ENCODE measurements at places on chromosomes 2 and 18.
A peak's percentile ranks its signal among the peaks of the same experiment; 100 is the strongest.

- no peak for DNase-seq
These were observed 302.1 kb downstream of the LPIN1 start for GRCh38 chr2:12048550-12048949.

- DNase-seq: peak; percentile 43
These were observed 525.6 kb downstream of the MBD2 start for GRCh38 chr18:53698907-53699306.

GRCh38 chr2:168601741-168602140 lies 145.7 kb downstream of the CERS6 start:
- no peak for DNase-seq

DNA sequence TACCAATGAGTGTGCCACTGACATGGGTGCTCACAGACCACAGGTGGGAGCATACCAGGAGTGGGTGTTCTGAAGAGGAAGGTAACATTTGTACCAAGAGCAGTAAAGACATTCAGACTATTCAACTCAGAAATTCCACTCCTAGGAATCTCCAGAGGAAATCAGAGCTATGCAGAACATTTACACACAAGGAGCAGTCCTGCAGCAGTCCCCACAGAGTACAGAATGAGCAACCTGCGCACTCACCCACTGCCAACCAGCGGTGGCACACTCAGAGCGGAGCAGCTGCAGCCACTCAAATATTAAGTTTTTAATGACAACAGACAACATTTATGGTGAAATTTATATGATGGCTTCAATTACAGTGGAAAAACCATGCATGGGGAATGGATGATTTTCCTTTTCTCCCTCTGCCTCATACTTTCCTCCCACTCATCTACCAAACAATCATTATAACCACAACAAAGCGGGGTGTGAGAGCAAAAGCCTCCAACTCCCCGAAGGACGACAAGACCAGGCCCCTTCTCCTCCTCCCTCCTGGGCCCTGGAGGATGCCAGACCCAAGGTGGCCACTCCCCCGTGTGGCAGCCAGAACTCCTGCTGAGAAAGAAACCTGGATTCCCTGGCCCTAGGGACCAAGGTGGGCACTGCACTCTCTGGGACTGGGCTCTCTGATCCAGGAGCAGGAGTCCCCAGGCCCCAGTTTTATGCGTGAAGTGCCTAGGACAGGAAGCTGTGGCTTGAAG lies 5.4 kb downstream of the HS6ST1 start:
- peak; percentile 64 for DNase-seq

Data from fibroblast of mammary gland (primary cell).